NCI-H2171 treated with DMSO at 0.1 percent for 48 hours (cell line): ENCODE measurements at places on chromosomes 3 and 15.

- DNase-seq: no peak
Measured at GRCh38 chr3:197023998-197024651, 5.5 kb downstream of the MELTF start.

DNA sequence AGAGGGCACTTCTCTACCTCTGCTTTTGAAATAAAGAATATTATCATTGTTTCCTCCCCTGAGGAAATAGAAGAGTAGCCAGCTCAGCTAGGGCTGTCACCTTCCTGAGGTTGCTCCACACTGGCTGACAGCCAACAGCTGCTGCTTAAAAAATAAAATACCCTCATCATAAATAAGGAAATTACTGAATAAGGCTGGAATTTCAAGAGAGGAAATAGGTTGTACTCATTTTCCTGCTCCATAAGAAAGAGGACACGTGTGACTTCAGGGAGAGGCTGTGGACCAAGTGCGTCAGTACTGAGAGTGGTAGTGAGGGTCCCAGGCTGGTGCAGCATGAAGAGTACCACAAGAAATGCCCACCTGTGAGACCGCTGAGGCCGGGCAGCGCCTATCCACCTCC lies 8.1 kb upstream of the C2CD4B start:
- DNase-seq: no peak

DNA sequence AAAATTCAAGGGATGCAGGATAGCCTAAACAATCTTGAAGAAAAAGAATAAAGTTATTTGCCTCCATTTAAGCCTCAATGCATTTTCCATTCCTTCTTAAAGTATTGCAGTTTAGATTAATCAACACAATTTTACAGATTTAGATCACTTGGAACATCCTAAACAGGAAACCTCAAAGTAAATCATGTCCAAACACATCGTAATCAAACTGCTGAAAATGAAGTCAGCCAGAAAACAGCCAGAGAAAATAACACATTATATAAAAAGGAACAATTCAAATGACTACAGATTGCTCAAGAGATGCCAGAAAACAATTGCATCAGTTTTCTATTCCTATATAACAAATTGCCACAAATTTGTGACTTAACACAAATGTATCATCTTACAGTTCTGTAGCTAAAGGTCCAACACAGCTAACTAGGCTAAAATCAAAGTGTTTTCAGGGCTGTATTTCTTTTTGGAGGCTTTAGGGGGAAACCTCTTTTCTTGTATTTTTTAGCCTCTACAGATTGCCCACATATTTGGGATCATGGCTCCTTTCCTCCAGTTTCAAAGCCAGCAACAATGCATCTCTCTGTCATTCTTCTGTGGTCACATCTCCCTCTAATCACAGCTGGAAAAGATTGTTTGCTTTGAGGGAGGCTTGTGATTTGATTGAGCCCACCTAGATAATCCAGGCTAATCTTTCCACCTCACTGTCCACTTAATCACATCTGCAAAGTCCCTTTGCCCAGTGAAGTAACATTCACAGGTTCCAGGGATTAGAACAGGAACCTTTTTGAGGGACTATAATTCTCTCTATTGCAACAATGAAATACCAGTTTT lies 543.3 kb upstream of the UBE2E2 start:
- DNase-seq: no peak

GRCh38 chr3:17342119-17342518 lies 400.3 kb downstream of the TBC1D5 start:
- DNase-seq: no peak

- no peak for DNase-seq
Measured at GRCh38 chr3:143273975-143274690, 154.6 kb downstream of the CHST2 start.

DNA sequence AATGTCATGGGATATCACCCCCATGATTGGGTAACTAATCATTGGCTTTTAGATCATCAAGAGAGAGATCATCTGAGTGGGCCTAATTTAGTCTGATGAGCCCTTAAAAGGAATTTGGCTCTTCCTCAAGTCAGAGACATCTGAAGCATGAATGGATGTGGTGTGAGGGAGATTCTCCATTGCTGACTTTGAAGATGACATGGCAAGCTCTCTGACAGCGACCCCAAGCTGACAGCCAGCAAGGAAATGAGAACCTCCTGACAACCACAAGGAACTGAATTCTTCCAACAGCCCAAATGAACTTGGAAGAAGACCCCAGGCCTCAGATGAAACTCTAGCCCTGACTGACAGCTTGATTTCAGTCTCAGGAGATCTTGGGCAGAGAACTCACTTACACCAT lies 108.4 kb upstream of the SPATA12 start:
- DNase-seq: no peak
